Fibroblast of the aortic adventitia (primary cell): ENCODE measurements at places on chromosomes 7 and 10.
A peak's percentile ranks its signal among the peaks of the same experiment; 100 is the strongest.

DNA sequence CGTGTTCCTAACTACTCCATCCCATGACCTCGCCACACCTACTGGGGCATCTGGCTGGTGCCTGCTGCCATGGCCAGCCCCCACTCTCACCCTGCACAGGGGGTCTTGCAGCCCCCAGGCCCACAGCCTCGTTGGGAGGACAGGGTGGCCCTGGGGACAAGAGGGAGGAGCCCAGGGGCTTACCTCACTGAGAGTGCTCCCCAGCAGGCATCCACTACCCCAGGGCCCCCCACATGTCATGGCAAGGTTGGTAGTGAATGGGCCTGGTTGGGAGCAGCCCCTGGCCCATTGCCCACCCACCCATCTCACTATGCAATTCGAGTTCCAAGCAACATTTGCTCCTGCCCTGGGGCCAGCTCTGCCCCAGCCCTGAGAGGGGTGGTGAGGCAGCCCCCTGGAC lies 24.0 kb upstream of the AMZ1 start:
- DNase-seq, result no peak

DNA sequence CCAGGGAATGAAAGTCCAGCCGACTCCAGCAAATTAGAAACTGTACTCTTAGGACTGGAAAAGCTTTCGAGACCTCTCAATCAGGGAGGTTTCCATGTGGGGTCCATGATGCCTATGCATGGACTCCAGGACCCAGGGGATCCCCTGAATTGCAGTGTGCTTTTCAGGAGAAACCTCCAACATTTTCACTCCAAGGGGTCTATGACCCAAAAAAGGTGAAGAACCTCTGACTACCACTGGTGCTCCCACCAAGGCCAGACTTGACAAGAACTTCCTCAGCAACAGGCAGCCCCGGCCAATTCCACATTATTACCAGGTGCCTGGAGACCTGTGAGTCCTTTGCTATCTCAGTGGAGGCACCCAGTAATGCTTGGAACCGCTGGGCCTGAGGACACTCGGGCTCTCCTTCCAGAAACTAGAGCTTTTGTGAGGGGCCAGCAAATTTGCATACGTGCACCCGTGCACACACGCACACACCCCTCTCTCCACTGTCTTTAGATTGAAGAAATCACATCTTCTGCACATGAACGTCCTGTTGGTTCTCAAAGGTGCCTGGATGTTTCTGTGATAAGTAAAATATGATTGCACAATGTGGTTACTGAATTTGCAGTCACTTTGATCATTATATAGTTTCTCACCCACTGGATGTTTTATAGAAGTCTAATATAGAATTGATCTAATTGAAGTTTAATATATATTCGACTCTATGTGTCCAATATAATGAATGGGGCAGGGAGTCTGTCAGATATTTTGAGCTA lies 54.7 kb downstream of the SYPL1 start:
- no peak for DNase-seq

- no peak for DNase-seq
Observed at GRCh38 chr7:148397985-148398384, 192.6 kb upstream of the C7orf33 start.

DNA sequence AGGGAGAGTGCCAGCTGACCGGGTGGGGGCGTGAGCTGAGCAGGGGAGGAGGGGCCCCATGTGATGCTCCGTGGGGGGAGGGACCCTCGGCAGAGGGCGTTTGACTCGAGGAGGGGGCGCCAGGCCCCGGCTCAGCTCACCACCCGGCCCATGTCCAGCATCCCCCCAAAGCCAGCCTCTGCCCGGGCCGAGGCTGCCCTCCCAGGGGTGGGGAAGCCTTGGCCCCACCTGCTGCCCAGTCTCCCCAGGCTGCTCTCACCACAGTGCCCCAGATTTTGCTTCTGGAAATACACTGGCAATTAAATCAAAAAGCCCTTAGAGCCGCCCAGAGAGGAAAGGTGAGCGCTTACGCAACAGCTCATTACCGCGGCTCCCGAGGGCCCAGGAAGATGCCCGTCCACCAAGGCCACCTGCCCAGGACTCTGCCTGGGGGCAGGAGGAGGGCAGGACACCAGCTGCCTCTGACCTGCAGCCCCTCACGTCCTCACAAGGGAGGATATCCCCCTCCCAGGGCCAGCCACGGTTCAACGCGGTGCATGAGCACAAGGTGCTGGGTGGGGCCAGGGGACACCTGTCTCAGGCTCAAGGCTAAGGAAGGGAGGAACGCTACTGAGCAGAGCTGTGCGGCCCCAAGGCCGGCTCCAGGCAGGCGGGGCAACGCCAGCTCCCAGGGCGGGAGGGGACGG lies 70.0 kb upstream of the INPP5A start:
- no peak for DNase-seq

GRCh38 chr7:22346383-22347107 lies 10.4 kb downstream of the RAPGEF5 start:
- no peak for DNase-seq

DNA sequence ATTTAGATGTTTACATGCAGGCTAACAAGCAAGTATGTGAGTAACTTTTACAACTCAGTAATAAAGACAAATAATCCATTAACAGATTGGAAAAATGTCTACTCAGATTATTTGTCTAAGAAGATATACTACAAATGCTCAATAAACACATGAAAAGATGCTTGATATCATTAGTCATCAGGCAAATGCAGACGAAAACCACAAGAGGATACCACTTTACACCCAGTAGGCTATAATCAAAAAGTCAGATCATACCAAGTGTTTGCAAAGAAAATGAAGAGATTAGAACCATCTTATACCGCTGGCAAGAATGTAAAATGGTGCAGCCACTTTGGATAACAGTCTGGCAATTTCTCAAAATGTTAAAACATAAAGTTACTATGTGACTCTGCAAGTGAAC lies 84.1 kb downstream of the MALSU1 start:
- DNase-seq, result peak; percentile 28

- peak; percentile 11 for DNase-seq
Observed at GRCh38 chr7:101576998-101577397, 52.1 kb downstream of the MYL10 start.

GRCh38 chr10:13453896-13454295 lies 74.9 kb downstream of the BEND7 start:
- no peak for DNase-seq

DNA sequence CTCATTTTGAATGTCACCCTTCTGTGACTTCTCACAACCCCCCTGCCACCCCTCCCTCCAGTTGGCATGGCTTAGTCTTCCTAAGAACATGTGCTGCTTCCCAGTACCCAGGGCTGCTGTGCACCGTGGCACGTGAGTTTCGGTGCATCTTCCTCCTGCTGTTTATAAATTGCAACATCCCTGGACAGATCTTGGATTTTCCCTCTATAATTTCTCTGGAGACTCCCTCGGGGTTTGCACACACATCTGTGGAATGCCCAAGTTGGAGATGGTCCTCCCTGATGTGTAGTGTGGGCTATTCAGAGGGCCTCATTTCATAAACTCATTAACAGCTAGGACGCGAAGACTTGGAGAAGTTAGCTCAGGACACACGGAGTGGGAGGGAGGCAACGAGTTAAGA lies 52.9 kb downstream of the IKZF1 start:
- DNase-seq, result no peak

DNA sequence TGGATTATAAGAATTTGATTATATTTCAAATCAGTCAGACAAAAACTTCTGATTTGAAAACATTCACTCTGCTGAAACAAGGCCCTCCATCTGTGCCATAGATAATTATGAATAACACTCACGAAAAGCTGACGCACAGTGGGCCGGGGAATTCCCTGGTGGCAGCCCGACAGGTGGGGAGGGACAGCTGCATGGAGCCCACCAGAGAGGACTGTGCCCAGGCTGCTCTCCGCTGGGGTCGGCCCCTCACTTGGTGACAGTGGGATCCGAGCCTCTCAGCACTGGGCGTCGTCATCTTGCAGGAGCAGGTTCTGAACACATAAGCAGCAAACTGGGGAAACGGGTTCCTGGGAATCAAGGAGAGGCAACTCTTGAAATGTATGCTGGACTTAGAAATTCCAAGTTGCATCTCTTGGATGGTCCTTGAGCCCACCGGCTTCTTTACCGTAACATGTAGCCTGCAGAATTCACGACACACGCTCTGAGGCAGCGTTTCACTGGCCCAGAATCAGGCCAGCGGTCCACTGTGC lies 41.4 kb downstream of the AFAP1L2 start:
- no peak for DNase-seq

GRCh38 chr10:104578671-104579070 lies 62.4 kb upstream of the SORCS3 start:
- no peak for DNase-seq

- no peak for DNase-seq
Observed at GRCh38 chr7:40315277-40315676, 180.5 kb downstream of the SUGCT start.

DNA sequence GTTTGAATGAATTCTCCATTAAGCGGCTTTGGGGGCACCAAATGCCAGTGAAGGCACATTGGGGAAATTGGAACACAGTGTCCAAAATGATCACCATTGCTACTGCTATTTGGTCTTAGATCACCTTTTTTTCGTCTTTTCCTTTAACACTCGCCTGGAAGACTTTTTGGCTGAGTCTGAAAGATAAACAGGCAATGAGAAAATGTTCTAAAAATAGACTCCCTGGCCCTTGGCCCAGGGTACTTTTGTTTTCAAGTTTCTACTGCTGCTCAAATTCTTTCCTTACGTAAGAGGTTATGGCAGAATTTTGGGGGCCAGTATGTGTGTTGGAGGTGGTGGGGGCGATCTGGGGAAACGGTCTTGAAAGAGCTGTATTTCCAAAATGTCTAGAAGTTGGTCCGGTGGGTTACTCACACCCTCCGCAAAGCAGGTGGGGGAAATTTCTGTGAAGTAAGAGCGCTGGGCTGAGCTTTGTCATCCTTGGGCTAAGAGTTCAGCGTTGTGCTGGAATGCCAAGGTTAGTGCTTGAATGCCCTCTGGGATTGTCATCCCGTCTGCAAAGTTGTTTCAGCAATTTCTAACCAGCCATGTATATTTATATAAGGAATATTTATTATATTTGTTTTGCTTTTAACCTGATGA lies 1.3 kb upstream of the ITPRIP start:
- DNase-seq, result peak; percentile 90

- no peak for DNase-seq
Observed at GRCh38 chr7:29940199-29940598, 49.4 kb downstream of the SCRN1 start.

DNA sequence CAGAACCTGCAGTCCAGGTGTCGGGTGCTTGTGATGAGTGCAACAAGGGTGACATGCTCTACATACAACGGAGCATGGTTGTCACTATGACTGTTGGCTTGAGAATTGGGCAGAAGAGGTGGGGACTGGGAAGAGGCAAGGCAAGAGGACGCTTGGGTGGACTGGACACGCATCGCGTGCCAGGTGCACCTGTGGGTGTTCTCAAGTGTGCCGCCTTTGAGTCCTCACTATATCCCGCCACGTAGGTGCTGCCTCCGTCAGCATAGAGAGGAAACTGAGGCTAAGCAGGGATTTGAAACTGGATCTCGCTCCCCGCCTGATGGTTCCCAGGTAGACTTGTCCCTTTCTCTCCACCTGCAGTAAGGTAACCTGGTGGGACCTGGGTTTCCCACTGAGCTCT lies 27.2 kb downstream of the CDH23 start:
- no peak for DNase-seq

DNA sequence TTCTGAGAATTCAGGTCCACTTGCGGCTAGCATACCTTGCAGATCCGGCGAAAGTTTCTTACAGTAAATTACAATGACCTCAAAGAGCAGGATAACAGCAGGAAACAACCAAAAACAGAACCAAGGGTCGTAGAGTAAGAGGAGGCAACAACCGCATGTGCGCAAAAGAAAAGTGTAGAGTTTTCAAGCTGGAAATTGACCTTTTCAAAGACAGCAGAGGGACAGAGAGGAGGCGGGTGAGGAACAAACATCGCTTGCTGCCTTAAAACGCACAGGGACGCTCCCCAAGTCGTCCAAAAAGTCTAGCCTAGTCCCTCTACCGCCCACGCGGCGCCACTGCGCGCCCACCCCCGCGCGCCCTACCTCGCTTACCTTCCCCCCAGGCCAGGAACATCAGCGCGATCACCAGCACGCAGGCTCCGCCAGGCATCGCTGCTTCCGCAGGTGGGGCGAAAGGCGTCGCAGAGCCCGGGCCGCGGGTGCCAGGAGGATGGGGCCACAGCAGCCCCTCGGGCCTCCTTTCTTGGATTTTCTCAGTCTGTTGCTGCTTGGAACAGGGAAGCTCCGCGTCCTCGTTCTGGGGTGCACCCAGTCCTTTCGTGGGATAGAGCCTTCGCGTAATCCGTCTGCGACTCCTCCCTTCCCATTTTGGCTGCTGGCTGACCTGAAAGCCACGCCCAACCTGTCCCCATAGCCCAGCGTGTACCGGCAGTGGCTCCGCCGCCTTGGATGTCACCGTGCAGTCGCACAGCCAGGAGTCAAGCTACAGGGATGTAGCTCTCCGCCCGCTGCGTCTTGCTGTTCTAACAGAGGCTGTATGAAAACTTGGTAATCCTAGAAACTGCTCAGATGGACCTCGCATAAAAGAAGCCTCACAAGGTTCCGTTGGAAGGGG lies at the start of gene VWDE:
Gene VWDE, minus strand, starts transcription at position 579 of the 895 bp plus-strand sequence. Its CDS starts 149 bp downstream, at position 430.
- no peak for DNase-seq

- no peak for DNase-seq
Observed at GRCh38 chr7:157097569-157097968, 41.2 kb upstream of the UBE3C start.

GRCh38 chr10:46052791-46053375 lies 6.8 kb upstream of the MSMB start:
- no peak for DNase-seq

DNA sequence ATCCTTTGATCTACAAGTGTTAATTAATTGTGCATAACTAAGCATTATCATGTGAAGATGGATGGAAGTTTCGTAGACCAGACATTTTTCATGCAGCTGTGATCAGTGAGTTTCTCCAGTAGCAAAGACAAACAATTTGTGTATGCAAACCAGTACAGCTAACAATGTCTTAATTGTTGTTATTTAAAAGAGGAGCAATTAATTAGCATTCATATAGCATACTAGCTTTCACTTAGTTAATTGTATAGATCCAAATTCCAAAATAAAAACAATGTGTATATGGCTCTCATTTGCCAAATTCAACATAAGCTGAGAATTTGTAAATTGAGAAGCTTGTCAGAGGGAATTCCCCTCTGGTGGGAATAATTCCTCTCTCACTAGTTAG lies 22.6 kb upstream of the PRKCQ start:
- DNase-seq, result no peak

GRCh38 chr10:44689368-44689767 lies 221.8 kb upstream of the TMEM72 start:
- peak; percentile 26 for DNase-seq

GRCh38 chr10:112564337-112564736 lies 117.3 kb downstream of the VTI1A start:
- DNase-seq, result no peak

DNA sequence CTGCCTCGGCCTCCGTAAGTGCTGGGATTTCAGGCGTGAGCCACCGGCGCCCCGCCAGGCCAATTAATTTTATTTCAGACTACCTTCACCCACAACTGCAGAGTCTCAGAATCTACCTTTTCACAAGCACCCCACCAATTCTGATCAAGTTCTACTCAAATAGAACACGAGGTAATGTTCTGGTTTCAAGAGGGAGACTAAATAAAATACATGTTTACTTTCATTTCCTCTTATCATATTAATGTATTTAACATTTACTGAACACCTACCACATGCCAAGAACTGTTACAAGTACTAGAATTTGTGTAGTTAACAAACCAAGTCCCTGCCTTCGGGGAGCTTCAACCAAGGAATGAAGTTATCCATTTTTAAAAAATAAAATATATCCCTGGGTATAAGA lies 25.5 kb upstream of the RGS10 start:
- no peak for DNase-seq

- no peak for DNase-seq
Observed at GRCh38 chr7:85634951-85635350, 448.1 kb upstream of the SEMA3D start.

- no peak for DNase-seq
Observed at GRCh38 chr10:43219848-43220247, 47.0 kb downstream of the RASGEF1A start.

- no peak for DNase-seq
Observed at GRCh38 chr7:124489082-124489819, 276.3 kb downstream of the GPR37 start.
